Activated CD4-positive, alpha-beta T cell treated with anti-CD3 and anti-CD28 coated beads for 4 hours (primary cell): ENCODE measurements at places on chromosomes 5 and 9.

GRCh38 chr5:91079037-91079436, 304.1 kb downstream of the ARRDC3 start:
- DNase-seq: no peak

DNA sequence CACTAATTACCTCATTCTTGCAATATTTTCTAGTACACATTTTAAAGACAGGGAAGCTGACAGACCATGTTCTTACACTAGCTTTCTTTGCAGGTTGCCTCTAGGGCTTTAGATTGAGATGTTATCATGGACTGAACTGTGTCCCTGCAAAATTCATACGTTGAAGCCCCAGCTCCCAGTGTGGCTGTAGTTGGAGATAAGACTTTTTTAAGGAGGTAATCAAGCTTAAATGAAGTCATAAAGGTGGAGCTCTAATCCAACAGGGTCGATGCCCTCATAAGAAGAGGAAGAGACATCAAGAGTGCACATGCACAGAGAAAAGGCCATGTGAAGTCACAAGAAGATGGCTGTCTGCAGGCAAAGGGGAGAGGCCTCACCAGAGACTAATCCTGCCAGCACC, 471.2 kb upstream of the ACTBL2 start:
- DNase-seq: no peak

DNA sequence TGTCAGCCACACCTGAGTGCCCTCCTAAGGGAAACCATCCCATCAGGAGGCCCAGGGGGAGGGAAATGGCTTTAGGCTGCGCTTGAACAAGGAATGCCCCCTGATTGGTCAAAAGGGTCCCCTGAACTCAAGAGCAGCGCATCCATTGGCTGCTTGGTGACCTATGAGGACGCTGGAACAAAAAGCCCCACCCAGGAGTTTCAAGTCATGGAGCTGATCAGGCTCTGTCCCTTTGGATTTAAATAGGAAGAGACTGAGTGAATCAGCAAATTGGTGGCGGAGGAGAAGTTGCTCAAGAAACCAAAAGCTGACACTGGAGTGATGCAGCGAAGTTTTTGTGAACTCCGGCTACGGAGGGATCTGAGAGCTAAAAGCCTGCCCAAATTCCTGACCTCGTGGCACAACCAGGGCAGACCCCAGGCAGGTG, 66.7 kb downstream of the SMIM23 start:
- DNase-seq: no peak

GRCh38 chr5:81290146-81290545, 11.2 kb upstream of the ZCCHC9 start:
- DNase-seq: no peak

DNA sequence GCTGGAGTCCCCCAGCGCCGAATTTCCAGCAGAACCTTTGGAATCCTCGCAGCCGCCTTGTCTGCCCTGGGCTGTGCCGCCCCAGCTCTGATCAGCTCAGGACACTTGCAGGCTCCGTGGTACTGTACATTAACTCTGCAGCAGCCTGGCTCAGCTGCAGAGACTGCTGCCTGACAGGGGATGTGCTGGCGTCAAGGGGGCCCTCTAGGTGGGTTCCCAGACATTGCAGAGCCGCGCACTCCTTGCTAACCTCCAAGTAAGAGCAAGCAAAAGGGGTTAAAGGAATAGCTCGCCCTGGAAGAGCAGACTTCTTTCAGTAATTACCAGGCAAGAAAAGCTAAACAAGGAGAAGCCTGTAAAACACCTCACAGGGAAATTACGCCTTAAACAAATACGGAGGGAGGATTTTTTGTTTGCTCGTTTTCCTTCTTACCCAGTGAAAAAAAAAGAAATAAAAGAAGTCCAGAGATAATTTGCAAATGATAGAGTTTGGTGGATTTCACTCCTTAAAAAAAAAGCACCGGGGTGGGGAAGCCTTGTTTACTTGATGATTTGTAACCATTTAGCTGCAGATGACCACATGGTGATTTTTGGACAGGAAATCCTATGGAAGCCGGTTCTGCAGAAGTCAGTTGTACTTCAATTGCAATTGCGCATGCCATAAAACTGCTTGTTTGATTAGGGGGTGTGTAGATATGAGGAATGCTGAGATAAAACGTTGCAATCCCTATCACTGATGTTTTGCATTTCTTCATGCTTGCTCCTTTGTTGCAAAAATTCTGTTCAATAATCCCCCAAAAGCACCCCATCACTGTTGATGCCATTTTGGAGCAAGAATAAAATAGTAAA, 305.8 kb downstream of the PDE4D start:
- DNase-seq: no peak

DNA sequence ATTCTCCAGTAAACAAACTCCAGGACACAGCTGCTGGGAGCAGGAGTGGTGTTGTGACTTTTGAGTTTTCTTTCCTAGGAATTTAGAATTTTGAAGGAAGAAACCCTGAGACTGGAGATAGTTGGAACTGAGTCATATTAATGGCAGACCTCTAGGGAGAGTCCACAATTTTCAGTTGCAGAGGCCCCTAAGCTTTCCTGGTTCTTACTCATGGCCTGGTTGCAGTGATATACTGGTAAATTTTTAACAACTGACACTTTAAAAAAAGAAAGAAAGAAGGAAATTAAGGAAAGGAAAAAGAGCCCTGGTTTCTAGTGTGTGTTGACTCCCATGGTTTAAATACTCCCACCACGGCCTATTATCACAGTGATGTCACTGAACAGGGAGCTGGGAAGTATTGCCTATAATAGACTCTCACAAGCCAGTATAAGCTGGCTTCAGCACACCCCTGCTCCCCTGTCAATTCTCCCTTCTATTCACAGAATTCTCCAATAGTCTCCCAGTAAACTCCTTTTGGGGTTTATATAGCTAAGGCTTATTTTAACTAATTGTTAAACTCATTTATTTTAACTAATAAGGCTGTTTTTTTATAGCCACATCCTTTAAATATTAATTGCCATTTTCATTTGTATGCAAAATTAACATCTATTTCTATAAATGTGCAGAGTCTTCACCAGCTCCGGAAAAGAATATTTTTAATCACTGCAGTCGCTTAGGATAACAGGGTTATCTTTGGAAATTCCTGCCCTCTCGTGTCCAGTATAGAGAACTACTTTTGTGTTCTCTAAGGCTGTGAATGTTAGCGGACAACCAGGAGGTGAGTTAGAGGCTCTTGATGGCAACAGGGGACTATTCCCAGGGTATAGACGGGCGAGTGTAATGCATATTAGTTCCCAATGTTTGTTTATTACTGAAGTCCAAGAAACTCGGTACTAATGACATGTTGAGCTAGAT, 59.7 kb downstream of the GGTA1 start:
- no peak for DNase-seq
